ENCODE measurements at places on chromosomes 1 and 21. TPM values are rescaled to one million over a fixed set of nuclear protein-coding genes. Genes with fewer than 3 reads are reported as not detected.

GRCh38 chr1:181062836-181063428 lies 25.6 kb upstream of the IER5 start:
- DNase-seq: no peak

The MCOLN3 gene
- 3.2 TPM for total RNA-seq

DNA sequence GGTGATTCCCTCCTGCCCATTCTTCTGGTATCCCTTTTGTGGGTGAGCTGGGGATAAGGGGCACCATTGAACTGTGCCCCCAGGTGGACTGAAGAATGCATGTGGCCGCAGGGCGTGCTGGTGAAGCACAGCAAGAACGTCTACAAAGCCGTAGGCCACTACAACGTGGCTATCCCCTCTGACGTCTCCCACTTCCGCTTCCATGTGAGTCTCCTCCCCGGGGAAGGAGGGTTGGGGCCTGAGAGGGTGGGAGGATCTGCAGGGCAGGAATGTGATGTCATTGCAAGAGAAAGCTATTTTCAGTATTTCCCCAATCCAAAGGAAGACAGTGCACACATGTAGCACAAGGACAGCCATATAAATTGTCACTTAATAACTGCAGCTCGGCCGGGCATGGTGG lies 7.5 kb upstream of the KPNA6 start:
- no peak for DNase-seq

GRCh38 chr1:23433122-23433521 lies 8.6 kb upstream of the TCEA3 start:
- DNase-seq: no peak

DNA sequence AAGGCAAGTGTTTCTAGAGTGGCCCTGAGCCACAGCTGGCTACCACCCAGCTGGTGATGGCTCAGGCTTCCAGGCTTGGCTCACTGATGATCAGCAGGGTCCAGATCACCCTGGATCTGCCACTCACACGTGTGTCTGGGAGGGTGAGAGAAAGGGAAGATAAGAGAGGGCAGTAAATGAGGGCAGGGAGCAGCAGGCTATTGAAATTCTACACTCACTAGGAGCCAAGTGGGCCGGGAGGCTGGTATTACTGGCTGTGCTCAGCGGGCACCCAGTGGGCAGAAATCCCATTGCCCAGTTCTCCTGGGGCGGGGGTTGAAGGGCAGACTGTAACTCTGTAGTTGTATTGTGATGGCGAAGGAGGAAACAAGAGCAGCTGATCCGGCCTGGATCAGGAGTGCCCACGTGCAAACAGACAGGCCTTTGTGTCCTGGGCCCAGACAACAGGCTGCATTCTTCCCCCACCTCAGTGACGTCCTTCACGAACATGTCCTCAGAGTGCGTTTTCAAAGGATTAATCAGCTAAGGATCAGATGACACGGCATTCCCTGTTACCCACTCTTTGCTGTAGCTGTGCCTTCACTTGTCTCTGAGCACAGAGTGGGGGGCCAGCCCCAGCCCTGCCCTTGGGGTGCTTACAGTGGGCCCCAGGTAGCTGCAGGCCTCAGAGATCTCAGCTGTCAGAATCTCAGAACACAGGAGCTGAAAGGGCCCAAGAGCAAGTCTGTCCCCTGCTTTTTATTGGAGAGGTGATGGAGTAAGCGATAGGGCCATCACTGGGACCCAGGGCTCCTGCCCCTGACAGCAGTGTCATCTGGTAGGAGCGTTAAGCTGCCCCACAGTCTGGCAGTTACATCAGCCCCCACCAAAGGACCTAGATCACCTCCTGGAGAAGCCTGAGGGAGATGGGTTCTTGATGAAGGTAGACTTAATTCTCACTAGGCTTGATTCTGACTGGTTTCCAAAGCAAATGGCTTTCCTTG lies 60.5 kb downstream of the ATP1A1 start:
- no peak for DNase-seq
